ENCODE measurements at places on chromosomes 3 and 15.

DNA sequence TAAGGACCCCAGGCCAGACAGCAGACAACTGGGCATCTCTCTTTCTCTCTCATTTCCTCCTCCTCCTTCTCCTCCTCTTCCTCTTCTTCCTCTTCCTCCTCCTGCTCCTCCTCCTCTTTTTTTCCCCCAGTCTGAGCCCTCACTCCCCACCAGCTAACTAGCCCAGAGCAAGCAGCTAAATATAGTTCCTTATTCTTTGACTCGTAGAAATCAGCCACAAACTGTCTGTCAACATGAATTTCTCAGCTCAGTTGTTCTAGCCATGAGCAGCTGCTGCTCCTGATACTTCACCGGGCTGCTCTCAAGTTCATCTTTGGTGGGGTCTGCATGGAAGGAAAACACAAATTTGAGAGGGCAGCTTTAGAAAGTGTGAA, 19.2 kb upstream of the LOXL1 start:
- DNase-seq: peak; percentile 65

GRCh38 chr15:73924171-73924921, 1.9 kb upstream of the LOXL1 start:
- peak; percentile 49 for DNase-seq

DNA sequence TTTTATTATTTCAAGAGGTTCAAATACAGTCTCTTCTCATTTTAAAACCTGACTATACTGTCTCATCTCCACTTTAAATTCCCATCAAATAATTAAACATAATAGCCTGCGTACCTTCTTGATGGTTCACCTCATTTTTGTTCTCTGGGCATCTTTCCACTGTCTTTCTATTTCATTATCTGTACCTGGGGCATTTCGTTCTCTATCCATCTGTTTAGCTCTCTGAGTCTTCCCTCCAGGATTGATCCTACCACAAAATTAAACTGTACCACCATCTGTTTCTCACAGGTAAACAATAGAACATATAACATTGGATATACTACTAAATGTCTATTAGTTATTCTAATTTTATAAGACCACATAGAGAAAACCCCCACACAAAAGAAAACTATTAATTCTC, 1331.4 kb downstream of the NSUN3 start:
- no peak for DNase-seq

- DNase-seq: peak; percentile 85
These were observed 10.6 kb upstream of the PARL start for GRCh38 chr3:183895296-183895695.

- no peak for DNase-seq
These were observed 1009.9 kb downstream of the AGBL1 start for GRCh38 chr15:87089551-87089950.

DNA sequence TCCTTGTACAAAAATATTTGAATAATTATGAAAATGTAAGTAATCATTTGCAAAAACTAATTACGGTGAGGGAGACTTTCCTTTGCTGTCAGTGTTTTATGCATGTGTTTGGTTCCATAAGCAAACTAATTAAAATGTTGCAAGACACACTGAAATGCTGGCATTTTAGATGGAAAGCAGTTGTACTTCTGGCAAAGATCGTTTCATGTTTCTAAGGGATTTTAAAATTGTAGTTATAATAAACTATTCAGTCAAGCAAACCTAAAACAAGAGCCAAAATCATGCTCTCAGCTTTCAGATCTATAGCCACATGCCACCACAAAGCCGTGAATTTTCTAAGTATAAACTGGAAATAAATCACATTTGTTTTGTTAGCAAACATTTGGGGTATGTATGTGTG, 240.1 kb upstream of the ZNF385D start:
- no peak for DNase-seq

GRCh38 chr3:112175037-112175436, 42.0 kb upstream of the GCSAM start:
- no peak for DNase-seq

- no peak for DNase-seq
These were observed 242.3 kb upstream of the ROBO1 start for GRCh38 chr3:80010021-80010571.

DNA sequence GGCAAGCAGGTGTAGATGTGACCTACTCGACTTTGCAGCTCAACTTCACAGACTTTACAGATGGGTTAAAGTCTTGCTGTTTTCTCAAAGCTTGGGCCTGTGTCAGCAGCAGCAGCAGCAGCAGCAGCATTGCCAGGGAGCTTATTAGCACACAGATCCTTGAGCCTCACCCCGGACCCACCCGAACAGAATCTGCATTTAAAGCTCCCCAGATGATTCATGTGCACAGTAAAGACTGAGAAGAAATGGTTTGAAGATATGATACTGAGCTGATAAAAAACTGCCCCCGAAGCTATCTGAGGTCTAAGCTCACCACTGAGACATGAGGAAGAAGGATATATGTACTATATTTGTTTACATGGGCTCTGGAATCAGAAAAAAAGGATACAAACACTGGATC, 231.7 kb downstream of the ARPP21 start:
- no peak for DNase-seq

GRCh38 chr3:175397372-175397771, 538.2 kb downstream of the NAALADL2 start:
- no peak for DNase-seq

DNA sequence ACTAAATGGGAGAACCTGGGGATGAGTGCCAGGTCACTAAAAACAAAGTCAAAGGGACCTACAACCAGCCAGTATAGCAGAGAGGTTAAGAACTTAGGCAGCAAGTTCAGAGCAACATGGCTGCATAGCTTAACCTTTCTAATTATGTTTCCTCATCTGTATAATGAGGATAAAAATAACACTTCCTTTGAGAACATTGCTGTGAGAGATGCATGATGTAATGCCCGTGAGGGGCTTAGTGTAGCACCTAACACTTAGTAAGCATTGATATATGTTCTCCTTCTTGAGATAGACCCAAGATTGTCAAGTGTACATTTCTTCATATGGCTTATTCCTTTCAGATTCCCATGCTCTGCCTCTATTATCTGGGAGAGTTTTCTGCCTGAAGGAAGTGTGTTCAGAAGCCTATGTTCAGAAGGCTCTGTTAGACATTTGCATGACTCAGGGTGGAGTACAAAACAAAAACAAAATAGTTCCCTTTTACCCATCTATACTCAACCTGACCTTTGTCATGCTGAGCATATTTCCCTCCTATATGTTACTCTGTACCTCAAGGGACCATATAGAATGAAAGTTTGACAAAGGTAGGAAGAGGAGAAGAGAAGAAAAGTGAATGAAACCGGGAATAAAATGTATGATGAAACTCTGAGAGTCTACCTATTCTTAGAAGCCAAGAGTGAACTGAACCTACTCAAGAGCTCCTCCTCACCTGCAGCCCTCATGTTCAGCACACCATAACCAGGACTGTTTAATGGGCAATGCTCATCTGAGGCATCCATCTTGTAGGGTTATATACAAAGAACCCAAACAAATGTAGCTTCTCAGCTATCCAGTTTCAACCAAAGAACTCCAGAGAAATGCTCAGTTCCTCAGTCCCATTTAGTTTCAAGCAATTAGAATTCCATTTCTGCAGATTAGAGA, 70.7 kb upstream of the KCNMB2 start:
- DNase-seq: no peak

- DNase-seq: no peak
These were observed 1.6 kb downstream of the AMOTL2 start for GRCh38 chr3:134372396-134373270.

- DNase-seq: peak; percentile 51
These were observed at the start of gene NTRK3 for GRCh38 chr15:88256279-88257230. TSS of gene NTRK3 (minus strand) at chr15:88256739. CDS start at chr15:88256153, 586 bp downstream.

DNA sequence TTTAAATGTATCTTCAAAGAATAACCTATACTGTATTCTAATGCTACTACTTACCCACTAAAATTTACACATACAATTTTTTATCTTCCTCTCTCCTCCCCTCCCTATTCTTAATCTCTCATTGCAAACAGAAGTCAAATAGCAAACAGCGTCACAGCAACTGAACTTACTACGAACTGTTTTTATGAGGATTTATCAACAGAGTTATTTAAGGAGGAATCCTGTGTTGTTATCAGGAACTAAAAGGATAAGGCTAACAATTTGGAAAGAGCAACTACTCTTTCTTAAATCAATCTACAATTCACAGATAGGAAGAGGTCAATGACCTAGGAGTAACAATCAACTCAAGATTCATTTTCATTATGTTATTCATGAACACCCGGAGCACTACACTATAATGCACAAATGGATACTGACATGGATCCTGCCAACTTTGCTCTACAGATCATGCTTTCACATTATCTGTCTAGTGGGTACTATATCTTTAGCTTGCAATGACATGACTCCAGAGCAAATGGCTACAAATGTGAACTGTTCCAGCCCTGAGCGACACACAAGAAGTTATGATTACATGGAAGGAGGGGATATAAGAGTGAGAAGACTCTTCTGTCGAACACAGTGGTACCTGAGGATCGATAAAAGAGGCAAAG, 984 bp downstream of the FGF7 start:
- no peak for DNase-seq

DNA sequence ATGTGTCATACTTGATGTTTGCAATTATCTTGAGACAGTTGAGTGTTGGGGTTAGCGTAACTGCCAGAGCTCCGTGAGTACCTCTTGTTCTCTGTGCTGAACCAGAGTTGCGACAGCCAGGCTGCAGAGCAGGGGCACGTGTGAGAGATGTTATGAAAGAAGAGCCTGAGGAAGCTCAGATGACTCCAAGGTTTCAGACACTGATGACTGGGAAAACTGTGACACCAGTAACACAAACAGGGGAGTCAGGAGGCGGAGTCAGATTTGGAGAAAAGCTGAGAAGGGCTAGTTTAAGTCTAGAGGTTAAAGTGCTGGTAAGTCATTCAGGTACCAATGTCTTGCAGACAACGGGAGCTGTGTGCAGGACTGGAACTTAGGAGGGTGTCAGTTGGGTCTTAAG, 45.0 kb downstream of the BLM start:
- peak; percentile 72 for DNase-seq

GRCh38 chr3:112128843-112129727, 4.0 kb downstream of the GCSAM start:
- DNase-seq: peak; percentile 70

DNA sequence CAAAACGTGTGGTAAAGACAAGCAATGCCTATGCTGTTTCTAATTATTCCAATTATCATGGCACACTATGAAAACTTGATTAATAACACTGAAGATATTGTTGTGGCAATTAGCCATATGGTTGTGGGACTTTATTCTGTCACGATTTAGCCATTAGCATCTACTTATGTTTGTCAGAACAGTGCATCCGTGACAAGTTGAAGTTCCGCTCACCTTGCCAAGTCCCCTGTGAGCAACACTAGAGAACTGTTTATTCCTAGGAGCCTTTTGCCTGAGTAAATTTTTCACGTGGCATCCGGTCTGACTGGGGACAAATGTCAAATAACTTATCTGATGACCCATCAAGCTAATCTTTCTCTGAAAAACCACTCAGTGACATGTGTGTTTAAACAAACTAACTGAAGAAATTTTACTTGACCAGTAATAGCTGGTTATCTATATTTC, 403.3 kb downstream of the TBC1D5 start:
- DNase-seq: peak; percentile 71

DNA sequence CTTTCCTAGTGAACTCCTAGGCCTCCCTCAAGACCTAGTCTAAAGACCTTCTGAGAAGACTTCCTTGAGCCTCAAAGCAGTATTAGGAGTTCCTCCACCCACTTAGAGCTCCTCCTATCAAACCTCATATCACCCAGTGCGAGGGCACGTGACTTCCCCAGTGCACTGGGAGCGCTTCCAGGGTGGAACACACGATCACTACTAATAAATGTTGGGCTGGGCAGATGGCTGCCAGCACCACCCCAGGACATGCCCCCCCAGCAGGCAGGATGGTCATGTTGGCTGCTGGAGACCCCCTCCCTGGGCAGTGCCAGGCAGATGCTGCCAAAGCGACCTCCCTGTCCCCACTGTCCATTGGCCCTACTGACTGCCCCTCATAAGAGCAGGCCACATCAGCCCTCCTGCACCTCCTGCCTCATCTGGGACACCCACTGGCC, 8.5 kb upstream of the PLXND1 start:
- peak; percentile 94 for DNase-seq

DNA sequence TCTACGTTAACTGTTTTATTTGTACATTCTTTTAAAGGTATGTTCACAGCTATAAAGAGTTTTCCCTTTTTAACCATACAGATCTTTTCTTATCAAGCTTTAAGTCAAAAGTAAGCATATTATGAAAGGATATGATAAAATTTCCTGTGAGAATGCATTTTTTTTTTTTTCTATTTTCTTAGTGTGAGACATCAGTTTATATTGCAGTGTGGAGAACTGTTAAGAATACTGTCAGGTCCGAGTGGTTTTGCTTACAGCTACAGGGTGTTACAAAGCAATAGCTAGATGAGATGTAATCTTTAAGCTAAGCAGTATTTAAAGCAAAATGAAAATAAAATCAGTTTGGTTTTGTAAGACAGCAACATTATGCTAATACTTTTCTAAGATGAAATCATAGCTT, 133.2 kb downstream of the SLC25A26 start:
- DNase-seq: no peak

- no peak for DNase-seq
These were observed 85.8 kb downstream of the ATP11B start for GRCh38 chr3:182879031-182879611.

GRCh38 chr3:112739252-112739965, 98.5 kb upstream of the CCDC80 start:
- no peak for DNase-seq

DNA sequence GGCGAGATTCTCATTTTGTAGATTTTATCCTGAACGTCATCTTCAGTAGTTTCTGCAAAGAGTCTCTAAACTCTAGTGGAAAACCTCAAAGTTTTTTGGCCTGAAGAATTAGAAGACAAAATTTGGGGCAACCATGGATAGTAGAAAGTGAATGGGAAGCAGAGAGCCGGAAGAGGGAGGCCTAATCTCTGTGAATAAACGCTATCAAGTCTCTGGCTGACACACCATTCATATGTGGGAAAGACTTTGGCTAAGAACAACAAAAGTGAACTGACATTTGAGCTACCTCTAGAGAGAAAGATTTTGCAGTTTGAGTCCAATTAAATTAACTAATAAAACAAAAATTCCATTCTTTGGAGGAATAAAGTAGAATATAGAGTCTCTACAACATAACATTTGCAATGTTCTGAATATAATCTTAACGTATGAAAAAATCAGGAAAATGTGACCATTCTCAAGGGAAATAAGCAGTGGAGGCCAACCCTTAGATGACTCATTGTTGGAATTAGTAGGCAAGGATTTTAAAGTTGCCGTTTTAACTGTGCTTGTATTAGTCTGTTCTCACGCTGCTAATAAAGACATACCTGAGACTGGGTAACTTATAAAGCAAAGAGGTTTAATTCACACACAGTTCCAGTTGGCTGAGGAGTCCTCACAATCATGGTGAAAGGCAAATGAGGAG, 184.6 kb downstream of the C3orf38 start:
- no peak for DNase-seq

- no peak for DNase-seq
These were observed 38.1 kb upstream of the ATP13A5 start for GRCh38 chr3:193416629-193417028.
